ENCODE measurements at places on chromosomes 1 and 21.

DNA sequence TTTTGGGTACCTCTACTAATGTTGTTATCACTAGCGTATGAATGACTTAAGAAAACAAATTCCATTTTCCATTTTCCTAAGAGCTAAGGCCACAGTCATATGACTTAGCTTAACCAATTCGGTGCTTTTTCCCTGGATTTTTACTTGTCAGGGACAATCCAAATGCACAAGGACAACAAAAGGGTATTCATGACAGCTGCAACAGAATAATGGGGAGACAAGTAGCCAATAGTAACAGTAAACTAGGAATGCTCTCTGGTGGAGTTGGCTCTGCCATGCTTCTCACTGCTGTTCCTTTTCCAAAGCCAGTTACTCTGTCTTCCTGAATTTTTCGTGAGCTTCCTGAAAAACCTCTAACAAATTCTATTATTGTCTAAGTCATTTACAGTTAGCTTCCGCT lies 52.9 kb downstream of the LRRIQ3 start:
- no peak for DNase-seq

GRCh38 chr1:68551459-68551858 lies 54.6 kb upstream of the DEPDC1 start:
- no peak for DNase-seq

- DNase-seq, result no peak
Measured at GRCh38 chr1:215544566-215544965, 22.5 kb upstream of the KCTD3 start.

GRCh38 chr1:54931275-54931840 lies 44.4 kb upstream of the DHCR24 start:
- no peak for DNase-seq

DNA sequence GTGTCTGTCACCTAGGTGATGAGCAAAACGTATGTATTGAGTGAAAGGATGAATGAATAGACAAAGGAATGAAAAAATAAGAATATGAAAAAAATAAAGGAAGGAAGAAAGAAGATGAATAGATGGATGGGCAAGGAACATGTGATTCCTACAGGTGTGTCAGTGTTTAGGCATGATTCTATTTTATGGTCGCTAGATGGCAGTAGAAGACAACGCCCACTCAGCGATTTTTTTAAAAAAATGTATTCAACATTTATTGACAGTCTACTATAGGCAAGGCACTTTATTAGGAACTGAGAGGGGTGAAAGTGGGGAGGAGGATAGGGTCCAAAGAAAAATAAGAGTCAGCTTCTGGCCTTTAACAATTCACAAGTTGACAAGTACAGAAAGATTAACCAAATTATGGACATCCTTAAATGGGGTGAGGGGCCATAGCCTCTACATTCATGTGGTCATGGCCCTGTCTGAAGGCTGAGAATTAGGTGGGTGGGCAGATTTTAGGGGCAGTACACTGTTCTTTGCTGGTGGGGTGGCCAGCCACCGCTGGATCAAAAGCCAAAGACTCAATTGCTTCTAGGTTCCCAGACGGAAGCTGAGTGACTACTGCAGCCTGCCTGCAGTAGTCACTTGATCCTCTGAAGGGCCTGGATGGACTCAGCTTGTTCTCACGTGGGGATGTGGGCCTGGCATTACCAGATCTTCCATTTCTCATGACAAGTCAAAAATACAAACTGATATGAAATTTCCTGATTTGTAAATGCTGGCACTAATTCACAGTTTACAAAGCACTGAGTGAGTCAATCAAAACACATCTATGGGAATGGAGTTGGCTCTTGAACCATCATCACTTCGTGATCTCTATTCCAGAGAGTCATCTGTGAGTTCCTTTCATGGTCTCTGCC lies 83.9 kb downstream of the FASLG start:
- no peak for DNase-seq

GRCh38 chr1:177281901-177282300 lies 111.1 kb downstream of the BRINP2 start:
- no peak for DNase-seq

GRCh38 chr1:159429074-159429861 lies 2.7 kb upstream of the OR10J4 start:
- DNase-seq, result no peak

DNA sequence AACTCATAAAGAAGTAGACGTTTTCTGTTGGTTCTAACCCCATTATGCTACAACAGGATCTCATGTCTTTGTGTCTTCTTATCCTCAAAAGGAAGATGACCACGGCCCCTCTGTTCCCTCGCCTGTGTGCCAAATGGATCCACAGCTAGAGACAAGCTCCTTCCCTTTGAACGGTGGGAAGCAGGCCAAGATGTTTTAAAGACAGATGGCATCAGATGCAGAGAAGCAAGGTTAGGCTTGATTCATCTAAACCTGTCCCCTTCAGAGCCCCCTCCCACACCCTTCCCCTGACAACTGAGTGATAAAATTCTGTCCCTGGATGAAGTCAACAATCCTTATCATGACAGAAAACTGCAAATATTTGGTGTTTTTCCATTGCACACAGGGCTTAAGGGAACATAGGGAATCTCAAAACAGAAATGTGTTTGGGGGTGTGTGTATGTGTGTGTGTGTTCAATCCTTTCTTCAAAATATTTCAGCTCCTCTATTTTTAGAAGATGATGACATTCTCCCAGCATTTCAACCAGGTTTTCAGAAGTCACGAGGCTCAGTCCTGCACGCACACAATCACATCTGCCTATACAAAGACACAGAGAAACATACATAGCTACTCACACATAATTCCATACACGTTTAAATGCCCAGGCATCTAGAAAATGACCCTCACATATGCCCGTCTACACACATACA lies 27.8 kb upstream of the FMOD start:
- no peak for DNase-seq

GRCh38 chr1:204259782-204260181 lies 46.0 kb upstream of the GOLT1A start:
- DNase-seq, result no peak

GRCh38 chr1:196295766-196296165 lies 312.5 kb downstream of the KCNT2 start:
- DNase-seq, result no peak

DNA sequence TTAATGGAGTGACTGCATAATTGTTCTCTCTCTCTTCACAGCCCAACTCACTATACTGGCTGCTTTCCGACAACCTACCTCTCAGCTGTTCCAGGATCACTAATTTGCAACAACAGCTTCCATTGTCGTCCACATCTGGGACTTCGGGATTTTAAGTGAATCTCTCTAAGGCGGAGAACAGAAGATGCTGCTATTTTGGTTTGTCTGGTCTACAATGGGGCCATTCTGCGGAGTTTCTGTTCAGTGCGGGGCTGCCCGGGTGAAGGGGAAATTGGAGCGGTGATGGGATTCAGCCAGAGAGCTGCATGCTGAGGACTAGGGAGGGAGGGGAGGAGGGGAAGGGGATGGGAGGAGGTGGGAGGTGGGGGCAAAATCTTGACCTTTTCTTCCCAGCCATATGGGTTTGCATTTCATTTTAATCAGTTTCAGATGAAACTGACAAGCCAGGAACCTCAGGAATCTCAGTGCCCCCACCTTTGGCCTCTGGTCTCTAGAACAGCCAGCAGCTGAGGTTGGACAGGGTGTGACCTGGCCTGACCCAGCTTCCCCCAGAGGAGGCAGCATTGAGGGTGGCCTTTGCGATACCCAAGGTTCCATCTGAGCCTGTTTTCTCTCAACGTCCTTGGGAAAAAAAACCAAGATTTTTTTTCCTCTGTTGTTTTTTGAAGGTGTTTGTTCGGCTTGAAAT lies 6.9 kb upstream of the SRP9 start:
- DNase-seq, result no peak

DNA sequence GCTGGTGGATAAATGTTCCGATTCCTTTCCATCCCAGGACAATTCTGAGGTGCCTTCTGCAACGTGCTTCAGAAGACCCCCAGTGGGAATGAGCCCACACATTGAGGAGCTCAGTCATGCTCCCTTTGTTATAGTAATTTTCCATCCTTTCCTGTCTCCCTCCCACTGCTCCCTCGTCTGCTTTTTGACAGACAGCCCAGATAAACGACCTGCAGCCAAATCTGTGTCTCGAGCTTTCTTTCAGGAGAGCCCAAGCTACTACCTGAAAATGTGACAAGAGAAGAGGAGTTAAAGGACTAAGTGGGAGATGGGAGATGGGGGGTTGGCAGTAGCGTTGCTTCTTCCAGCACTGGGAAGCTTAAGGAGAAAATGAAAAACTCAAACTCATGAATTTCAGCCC lies 65.9 kb upstream of the LRRN2 start:
- DNase-seq, result no peak

- no peak for DNase-seq
Measured at GRCh38 chr1:204432708-204433107, 21.1 kb upstream of the PPP1R15B start.

GRCh38 chr1:154454386-154455120 lies 47.5 kb upstream of the TDRD10 start:
- DNase-seq, result no peak

DNA sequence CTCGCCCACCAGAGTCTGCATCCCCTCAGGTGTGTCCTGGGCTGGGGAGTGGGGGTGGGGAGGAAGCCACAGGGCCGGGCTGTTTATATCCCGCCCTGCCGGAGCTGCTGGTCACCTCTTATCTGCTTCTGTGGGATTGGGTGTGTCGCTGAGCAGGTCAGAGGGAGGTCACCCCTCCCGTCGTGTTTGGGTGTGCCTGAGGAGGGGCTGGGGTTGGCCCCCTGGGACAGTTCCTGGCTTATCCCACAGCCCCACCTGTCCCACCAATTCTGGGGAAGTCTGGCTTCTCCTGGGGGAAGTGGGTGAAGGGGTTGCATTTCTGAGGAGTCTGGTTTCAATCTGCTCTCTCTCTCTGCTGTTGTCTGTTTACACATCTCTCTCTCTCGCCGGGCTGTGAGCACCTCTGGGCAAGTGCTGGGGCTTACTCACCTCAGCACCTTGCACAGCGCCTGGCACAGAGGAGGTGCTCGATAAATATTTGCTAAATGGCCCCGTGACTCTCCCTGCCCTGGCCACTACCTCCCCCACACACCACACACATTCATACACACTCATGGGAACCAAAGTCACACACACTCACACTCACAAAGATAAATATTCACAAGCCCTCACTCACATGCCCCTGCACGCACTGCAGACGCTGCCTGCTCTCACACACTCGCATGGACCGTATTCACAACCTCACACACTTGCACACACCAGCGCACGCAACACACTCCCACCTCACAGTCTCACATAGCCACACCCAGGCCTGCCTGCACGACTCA lies 8.3 kb downstream of the ELF3 start:
- no peak for DNase-seq

GRCh38 chr21:14480411-14481031 lies 65.6 kb downstream of the SAMSN1 start:
- DNase-seq, result no peak

DNA sequence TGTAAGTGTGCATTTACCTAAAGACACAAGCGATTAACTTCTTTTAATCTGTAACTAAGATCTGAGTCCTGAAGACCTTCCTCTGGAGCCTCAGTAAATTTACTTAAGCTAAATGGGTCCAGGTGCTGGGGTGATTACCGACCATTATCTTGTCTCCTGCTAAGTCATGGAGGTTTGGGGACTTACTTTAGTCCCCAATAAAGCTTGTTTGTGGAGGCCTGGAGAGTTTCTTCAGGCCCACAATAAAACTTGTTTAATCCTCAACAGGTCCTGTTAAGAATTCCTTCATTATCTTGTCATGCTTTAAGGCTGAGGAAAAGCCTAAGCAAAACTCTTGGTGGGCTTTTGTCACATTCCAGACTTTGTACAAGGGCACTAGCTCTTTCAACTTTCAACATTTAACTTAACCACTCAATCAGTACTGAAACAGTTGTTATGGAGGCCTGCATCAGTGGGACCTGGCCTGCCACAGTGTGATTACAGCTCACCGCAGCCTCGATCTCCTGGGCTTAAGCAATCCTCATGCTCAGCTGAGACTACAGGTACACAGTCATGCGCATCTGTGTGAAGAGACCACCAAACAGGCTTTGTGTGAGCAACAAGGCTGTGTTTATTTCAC lies 84.0 kb downstream of the FMO4 start:
- no peak for DNase-seq

DNA sequence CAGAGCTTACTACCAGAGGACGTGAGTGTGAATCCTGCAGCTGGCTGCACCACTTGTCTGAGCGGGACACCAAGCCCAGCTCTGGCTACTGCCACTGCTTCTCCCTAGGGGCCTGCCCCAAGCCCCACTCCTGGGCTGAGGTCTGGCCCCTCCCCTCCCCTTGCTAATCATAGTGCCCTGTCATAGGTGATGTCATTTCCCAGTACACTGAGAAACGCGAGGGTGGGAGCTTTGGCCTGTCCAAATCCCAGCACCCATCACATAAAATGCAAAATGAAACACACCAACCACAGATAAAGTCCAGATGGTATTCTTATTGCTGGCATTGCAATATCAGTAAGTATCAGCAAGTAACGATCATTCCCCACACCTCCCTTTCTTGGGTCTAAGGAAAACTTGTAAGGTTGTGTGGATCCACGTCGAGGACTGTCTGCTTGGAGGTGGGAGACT lies 77.7 kb downstream of the TOMM20 start:
- DNase-seq, result no peak

GRCh38 chr1:170863621-170864020 lies 71.7 kb upstream of the MROH9 start:
- DNase-seq, result no peak

DNA sequence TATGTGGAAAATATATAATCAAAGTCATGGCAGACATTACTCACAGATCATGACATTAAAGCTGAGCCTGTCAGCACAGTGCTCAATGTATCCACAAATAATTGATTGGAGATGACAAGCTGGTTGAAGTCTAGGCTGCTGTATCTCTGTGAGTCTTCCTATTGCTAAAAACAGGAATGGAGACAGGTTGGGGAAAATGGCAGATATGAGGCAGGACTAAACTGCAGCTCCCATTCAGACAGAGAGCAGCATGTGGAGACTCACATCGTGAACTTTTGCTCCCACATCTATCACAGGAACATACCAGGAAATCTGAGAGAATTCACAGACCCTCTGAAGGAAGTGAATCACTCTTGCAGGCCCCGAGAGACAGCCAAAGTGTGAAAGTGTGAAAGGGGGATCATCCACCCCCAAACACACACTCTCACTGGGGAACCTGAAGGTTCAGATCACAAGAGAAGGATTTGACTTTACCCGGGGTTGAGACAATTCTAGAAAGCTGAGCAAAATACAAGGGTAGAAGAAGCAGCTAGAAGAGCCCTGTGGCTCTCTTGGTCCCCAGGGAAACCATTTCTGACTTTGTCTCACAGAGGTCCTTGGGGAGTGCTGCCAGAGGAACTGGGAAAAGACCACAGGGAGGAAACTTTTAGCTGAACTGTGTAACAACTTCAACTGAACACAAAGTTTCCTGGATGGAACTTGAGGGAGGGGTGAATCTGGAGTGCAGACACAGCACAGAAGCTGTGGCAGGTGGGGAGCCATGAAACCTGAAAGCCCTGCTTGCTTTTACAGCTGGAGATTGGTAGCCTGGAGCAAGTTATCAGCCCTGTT lies 173.4 kb downstream of the S1PR1 start:
- DNase-seq, result no peak

- DNase-seq, result no peak
Measured at GRCh38 chr21:41923631-41924367, 30.0 kb downstream of the C2CD2 start.

Measured in posterior cingulate gyrus (tissue), 11 donors.